ENCODE measurements at places on chromosomes 2 and 18.

- DNase-seq = no peak
Measured at GRCh38 chr2:102748107-102748506, 13.7 kb upstream of the TMEM182 start.

- DNase-seq = no peak
Measured at GRCh38 chr2:36596397-36596796, 1.6 kb downstream of the FEZ2 start.

GRCh38 chr2:221568299-221568698 lies 3.8 kb downstream of the EPHA4 start:
- DNase-seq = no peak

DNA sequence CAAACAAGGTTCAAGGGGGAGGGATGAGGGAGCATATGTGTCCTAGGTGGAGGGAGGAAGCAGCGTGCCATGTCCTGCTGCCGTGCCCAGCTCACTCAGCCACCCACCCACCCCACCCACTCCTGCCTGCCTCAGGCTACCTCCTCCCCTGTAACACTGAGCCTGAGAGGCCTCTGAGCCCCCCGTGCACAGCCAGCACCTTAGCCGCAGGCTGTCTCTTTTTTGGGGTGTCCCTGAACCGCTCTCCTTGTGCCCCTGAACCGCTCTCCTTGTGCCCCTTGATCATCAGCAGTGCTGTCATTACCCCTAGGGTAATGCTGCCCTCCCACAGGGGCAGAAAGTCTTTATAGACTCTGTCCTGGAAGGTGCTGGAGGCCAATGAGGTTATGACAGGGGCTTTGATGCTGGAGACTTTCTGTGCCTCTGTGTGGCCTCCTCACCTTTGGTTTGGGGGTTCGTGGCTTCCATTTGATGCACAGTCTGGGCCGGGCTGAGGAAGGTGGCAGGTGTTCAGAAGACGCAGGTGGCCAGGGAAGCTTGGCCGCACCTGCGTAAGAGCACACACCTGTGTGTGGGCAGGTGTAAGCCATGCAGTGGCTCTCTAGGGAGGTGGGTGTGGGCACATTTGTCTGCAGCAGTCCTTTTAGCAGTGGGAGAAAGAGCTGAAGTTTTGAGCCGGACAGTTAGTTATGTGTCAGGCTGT lies 140.0 kb downstream of the SEPTIN10 start:
- no peak for DNase-seq

GRCh38 chr2:169736902-169737301 lies 3.3 kb downstream of the KLHL23 start:
- no peak for DNase-seq

DNA sequence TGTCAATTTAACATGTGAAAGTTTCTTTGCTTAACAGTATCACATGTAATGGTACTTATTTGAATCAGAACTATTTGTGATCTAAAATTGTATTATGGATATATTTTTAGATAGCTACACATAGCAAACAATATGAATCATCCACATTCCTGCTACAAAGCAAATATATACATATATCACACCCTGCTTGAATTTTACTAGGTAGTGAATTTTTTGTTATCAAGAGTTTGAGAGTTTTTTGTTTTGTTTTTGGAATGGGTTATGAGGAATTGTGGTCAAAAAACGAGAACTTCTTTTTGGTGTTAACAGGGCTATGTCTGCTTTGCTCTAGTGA lies 635.7 kb downstream of the NRXN1 start:
- no peak for DNase-seq

GRCh38 chr2:3151153-3151918 lies 226.3 kb downstream of the EIPR1 start:
- DNase-seq = no peak

DNA sequence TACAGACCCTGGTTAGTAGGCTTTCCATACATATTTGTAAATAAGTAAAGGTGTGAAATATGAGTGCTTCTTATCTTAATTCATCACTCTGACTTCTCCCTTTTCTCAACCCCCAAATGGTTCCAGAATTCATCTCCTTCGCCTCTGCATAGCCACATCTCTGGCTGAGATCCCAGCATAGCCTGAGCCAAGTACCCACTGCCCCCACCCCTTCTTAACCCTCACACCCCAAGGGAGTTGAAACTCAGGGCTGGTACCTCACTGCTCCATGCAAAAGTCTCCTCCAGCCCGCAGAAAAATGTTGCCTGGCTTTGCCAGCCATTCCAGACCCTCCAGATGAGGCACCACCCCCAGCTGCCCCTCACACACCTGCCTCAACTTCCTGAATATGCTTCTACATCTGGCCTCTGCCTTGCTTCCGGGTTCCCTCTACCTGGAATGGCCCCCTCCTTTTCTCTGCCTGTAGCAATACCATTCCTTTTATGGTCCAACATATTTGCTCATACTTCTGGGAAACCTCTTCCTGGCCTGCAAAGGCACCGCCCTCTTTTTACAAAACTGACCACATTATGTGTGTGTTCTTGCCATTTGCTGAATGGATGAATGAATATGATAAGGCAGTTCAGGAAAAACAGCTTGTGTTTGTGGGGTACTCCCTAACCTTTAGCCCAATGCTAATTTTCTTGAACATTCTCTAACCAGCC lies 112.8 kb downstream of the CELF4 start:
- no peak for DNase-seq

DNA sequence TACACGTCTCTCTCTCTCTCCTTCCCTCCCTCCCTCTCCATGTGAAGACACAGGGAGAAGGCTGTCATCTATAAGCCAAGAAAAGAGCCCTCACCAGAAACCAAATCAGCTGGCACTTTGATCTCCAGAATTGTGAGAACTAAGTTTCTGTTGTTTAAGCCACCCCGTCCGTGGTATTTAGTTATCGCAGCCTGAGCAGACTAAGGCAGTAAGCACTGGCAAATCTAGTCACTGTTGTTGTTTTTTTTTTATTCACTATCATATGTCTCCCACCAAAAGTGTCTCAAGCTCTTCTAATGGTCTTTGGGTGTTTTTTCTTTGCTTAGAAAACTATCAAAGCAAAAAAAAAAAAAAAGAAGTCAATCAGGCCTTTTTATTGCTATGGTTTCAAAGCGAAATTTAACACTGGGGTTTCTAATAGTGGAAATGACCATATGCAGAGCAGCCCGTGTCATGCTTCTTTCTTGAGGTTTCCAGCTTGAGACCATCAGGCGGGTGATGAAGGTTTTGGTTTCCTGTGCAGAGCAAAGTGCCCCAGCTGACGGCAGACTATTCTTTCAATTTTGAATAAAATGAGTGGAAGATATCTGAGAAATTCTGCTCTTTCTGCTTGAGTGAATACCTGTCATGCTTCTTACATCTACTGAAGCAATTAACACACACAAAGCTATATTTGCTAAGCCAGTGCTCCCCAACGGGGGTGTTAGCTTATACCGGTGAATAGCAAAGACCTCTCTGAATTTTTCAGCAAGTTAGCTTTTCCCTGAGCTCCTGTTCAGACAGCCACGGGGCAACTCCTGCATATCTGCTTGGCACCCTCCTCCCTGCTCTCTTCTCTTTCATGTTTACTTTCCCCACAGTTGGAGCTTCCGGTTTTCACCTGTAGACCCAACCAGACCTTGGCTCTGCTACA lies 394.1 kb upstream of the ATP5MC3 start:
- DNase-seq = no peak

GRCh38 chr2:51994123-51994763 lies 962.3 kb upstream of the NRXN1 start:
- DNase-seq = no peak

- no peak for DNase-seq
Measured at GRCh38 chr2:178128836-178129630, 16.8 kb downstream of the RBM45 start.

DNA sequence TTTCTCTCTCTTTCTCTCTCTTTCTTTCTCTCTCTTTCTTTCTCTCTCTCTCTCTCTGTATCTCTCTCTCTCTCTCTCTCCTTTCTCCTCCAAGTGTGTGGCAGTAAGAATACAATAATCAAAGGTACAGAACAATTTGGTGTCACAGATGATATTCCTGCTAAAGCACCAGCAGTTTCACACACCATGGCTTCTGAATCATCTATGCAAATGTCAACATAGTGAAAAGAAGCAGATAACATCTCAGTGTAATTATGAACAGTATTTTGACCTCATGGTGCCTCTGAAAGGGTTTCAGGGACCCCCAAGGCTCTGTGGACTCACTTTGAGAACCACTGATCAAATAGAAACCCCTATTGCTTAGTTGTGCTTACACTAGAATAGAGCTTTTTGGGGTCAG lies 38.5 kb upstream of the CSRNP3 start:
- DNase-seq = no peak

DNA sequence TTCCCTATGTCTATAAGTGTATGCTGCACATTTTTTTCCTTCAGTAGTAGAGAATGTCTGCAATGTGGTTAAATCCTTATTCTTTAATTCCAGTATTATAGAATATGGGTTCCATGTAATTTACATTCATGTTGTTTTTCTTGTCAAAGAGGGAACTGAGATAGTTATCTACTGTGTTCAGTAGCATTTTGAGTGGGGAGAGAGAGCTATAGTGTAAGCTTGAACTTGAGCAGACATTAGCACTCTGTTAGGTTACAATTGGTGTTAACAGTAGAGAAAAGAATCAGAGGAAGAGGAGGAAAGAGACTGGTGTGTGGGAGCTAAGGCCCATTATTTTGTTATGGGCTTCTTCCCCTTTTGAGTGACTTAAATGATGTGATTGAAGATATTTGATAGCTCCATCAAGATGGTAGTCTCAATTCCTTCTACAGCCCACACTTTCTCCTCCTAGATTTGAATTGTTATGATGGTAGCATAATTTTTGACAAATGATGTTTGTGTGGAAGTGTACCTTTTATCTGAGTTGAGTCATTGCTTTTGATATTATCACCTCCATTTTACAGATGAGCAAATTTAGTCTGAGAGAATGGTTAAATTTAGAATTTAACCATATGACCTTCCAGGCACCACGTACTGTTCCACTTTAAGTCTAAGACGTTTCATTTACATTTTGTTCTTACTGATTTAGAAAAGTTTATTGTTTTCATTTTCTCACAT lies 71.3 kb downstream of the FMNL2 start:
- DNase-seq = no peak

GRCh38 chr2:205712508-205712907 lies 30.2 kb downstream of the NRP2 start:
- DNase-seq = no peak

- DNase-seq = no peak
Measured at GRCh38 chr2:128486640-128487375, 168.1 kb upstream of the HS6ST1 start.

DNA sequence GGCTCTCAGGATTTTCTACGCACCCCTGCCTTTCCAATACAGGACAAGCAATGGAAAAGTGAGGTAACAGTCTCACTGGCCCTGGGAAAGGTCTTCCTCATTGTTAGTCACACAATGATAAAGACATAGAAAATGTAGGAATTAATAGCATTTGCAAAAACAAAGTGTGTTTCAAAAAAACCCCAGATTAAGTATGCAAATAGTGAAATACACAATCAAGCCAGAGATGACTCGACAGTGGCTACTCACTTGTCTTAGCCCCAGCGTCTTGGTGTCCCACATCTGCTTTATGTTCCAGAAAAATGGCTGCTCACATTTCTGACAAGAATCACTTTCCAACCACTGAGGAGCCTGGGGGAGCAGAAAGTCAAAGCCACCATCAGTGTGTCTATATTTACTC lies 47.0 kb upstream of the AP1S3 start:
- DNase-seq = no peak

DNA sequence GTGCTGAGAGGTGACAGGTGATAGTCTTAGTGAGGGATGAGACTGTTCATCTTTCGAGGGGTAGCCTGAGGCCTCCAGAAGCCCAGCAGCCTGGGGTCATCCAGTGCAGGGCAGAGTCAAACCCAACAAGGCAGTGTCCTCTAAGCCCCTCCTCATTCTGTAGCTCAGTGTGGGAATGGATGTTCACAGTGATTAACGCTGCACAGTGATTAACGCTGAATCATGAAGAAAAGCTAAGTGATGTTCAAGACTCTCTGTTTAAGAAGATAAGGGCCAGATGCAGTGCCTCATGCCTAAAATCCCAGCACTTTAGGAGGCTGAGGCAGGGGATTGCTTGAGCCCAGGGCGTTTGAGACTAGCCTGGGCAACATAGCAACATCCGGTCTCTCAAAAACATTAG lies 56.3 kb upstream of the LAPTM4A start:
- DNase-seq = no peak

GRCh38 chr2:20600756-20601325 lies 50.1 kb downstream of the HS1BP3 start:
- DNase-seq = no peak

GRCh38 chr18:62523631-62524439 lies 1.0 kb downstream of the ZCCHC2 start:
- DNase-seq = peak; percentile 33

GRCh38 chr2:16625759-16626158 lies 39.9 kb downstream of the CYRIA start:
- no peak for DNase-seq

GRCh38 chr2:68206793-68207192 lies 45.5 kb downstream of the PPP3R1 start:
- DNase-seq = no peak

DNA sequence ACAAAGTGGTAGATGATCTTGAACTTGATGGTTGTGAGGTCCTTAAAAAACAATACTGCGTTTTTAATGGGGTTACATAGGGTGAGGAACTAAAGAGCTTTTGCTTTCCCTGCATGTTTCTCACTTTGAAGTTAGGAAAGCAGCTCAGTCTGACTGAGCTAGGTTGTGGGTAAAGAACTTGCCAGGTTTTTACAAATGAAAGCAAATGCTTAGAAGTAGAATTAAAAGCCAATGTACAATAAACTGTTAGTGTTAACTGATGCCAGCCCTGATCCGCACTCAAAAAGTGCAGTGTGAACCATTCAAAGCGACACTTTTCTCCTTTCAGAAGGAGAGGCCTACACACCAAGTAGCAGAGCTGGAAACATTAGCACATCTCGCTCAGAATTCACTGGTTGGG lies 270.3 kb downstream of the AGPS start:
- no peak for DNase-seq

DNA sequence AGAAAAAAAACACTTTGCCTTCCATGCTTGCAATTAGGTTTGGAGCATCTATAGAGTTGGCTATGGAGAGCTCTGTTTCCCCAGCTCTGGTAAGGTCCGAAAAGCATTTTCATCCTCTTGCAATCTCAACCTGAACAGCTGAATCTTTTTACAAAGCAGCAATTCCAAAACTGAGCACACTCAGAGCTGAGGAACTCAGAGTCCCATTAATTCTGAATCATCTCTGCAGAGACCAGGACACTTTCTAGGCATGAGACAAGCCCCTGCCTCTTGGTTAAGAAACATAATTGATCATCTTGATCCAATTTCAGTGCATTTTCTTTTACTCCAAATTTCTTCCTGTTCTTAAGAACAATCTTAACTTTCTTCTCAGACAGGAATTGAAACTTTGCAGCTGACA lies 4.2 kb downstream of the CNGA3 start:
- no peak for DNase-seq

DNA sequence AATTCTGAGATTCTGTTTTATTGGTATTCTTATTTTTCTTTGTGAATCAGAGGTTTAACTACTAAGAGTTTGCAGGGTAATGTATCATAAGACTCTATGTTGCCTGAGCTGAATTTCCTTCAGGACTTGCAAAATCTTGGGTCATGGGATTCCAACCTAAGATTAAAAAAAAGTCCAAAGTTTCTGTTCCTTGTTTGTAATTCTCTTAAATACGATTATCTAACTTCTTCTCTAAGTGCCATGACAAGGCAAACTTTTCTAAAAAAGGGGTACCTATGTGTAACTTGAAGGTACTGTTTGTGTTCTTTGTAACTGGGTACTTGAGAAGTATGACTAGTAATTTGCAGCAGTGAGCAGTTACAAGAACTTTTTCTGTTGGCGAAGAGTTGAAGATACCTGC lies 181.3 kb upstream of the ZEB2 start:
- no peak for DNase-seq

GRCh38 chr2:169190197-169190775 lies 120.9 kb downstream of the DHRS9 start:
- DNase-seq = no peak

All from left ventricle myocardium inferior (tissue), 1 donor.